ENCODE measurements at places on chromosomes 7 and 10. TPM values are rescaled to one million over a fixed set of nuclear protein-coding genes. Genes with fewer than 3 reads are reported as not detected.

The SPDYE18 gene
- total RNA-seq = 0.22 TPM

DNA sequence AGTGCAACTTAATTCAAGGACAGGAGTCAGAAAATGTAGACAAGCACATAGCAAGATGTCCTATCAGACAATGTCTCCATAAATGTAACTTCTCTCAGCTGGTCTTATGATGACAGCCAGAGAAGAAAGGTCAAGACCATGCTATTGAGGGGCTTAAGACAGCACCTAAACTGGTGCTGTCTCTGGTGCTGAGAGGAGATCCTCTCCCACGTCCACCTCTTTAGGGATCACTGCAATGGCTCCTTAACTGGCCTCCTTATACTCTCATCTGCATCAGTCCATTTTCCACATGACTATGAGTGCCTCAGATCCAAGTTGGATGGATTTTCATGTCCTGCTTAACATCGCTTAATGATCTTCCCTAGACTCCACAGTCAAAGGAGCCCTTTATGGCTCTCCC, 210.6 kb downstream of the ARL4A start:
- no peak for DNase-seq

DNA sequence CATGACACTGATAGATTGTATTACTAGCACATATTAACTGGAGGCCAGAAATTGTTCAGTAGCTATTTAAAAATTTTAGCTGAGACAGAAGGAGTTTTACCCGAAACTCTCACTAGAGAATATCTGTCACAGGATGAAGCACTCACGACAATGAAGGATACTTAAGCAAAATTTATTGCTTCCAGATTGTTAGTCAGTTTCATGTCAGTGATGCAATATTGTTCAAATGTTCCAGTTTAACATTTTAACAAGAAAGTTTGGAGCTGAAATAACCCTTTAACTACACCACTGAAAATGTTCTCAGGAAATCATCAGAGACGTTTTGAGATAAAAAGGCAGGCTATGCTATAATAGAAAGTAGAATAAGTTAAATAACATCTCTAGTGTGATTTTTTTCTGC, 15.0 kb upstream of the CADPS2 start:
- no peak for DNase-seq

DNA sequence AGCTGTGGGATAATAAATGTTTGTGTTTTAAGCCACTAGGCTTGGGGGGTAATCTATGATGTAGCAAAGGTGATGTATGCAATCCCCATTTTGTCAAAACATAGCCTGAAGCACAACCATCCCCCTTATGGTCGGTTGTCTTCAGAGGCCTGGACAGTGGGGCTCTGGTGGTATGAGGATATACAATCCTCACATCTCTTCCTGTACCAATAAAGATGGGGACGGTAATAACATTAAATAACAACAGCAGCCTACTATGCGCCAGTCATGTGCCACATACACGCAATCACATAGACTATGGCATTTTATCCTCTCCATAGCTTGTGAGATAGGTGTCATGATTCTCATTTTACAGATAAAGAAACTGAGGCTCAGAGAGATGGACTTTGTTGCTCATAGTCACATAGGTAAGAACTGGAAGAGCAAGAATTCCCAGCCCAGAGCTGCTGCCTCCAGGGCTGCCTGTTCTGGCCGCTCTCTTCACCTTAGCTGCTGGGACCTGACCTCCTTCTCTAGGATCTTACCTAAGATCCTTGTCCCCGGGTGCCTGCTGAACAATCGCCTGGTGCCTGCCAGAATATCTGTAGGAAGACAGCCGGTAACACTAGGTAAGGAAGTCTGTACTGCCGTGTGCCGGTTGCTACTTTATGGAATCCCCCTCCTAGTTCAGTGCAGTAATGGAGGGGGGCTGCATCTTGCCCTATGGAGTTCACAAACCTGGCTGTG, 108.6 kb downstream of the ARHGAP22 start:
- no peak for DNase-seq

DNA sequence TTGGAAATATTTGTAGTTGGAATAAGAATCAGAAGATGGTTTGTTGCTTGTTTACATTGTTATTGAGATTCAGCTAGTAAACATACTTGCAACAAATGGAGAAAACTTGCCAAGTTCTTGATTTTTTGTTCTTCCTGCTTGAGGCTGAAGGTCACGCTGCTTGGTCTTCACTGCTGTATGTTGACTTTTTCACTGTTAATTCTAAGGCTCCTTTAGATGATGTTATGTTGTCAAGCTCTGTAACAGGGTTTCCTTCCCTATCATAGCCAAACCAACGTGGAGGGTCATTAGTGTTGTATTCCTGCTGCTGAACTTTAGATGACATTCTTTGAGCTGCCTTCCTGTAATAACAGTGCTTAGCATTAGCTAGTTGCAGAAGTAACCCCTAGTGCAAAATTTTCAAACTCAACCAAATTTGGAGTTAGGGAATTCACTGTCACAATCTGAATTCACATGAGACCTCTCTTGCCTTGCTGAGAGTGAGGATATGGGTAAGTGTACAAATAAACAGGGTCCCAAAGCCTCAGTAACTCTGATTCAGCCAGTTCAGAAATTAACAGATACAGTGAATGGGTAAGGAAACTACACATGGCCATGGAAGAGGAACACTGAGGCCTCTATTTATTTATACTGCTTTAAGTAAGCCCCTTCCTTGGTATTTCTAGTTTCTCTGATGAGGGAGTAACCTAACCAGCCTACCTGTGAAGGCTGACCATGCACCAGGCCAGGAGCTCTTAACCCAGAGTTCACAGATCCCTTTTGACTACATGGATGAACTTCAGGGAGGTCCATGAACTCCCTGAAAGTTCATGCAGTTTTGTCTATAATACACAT, 64.6 kb downstream of the FAM185A start:
- DNase-seq = peak; percentile 71

The IL2RA gene
- not detected for total RNA-seq

Measured in lung microvascular endothelial cell (primary cell).